ENCODE measurements at places on chromosomes 12 and 14.

- no peak for DNase-seq
Observed at GRCh38 chr12:101780599-101780998, 41.3 kb upstream of the SYCP3 start.

DNA sequence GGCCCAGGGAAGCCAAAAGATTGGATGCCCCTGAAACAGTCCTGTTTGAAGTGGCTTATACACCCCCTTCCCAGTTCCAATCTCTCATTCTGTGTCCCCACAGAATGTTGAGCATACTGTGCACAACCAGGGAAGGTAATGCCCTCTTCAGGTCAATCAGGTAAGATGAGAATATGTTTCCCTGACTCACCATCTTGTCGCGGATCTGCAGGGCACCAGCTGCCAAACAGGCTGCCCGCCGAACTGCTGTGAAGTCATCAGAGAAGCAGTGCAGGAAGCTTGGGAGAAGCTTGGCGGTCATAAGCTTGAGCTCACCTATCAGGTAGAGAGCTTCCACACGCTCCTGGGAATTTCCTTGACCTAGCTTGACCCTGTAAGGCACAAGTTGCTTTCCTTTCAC lies 9.6 kb downstream of the RIOX1 start:
- DNase-seq = no peak

GRCh38 chr12:42221726-42222125 lies 16.3 kb downstream of the YAF2 start:
- DNase-seq = no peak

DNA sequence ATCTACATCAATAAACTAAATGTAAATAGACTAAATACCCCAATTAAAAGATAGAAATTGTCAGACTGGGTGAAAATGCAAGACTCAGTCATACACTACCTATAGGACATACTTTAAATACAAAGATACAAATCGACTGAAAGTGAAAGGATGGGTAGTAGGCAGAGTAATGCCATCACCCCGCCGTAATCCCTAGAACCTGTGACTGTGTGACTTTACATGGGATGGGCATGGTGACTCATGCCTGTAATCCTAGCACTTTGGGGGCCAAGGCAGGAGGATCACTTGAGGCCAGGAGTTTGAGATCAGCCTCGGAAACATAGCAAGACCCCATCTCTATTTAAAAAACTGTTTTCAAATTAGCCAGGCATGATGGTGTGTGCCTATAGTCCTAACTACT lies 2.6 kb upstream of the EVL start:
- no peak for DNase-seq

DNA sequence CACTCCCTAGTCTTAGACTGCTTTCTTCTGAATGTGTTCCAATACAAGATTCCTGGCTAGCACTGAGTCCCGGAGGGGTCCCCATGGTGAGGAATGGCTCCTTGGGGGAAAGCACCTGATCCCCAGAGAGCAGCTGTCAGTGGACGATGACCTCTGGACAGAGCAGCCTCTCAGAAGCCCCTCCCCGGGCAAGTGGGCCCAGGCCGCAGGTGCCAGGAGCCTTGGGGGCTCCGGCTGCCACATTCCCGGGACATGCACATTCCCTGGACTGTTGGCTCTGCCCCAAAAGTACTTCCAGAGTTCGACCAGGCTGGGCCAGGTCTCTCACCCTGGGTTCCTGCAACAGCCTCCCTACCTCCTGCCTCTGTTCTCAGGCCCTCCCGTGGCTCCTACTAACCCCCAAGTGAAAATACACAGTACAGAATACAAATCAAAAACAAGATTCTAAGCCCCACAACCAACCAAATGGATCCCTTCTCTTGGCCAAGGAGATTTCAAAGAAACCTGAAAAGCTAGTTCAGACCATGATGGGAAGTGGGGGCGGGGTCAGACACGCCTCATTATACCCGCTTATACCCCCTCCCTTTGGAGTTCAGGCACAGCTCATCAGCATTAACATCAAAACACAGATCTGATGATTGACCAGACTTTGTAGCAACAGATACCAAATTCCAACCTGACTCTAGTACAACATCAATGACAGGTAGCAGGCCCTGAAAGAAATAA lies 23.3 kb upstream of the BTBD6 start:
- no peak for DNase-seq

- no peak for DNase-seq
Observed at GRCh38 chr14:63421919-63422318, 103.2 kb upstream of the GPHB5 start.

GRCh38 chr12:79737875-79738718 lies 47.3 kb upstream of the PAWR start:
- no peak for DNase-seq

DNA sequence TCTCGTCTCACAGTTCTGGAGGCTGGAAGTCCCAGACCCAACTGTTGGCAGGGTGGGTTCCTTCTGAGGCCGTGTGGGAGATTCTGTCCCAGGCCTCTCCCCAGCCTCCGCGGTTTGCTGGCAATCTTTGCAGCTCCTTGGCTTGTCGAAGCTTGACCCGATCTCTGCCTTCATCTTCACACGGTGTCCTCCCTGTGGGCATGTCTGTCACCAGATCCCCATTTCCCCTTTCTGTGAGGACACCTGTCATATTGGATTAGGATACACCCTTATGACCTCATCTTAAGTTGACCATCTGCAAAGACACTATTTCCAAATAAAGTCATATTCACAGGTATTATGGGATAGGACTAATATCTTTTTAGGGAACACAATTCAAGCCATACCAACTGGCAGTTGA lies 22.6 kb upstream of the LRP1-AS start:
- no peak for DNase-seq

DNA sequence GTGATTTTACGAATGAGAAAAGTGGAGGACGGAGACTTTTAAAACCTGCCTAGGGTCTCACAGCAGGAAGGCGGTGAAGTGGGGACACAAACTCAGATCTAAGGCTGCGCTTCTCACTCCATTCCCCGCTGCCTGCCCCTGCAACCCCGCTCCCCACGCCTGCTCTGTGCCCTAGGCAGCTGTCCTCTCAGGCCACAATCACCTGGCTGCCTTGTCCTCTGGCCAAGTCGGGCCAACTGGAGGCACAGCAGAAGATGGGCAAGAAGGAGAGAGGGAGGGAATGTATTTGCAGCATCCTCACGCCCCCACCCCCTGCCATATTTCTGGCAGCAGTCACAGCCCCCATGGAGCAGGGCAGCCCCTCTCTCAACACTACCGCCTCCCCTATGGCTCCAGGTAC lies 94.9 kb downstream of the CHGA start:
- DNase-seq = no peak

GRCh38 chr14:68622856-68623255 lies 170.0 kb downstream of the ZFP36L1 start:
- no peak for DNase-seq

GRCh38 chr12:11716794-11717518 lies 67.5 kb downstream of the ETV6 start:
- no peak for DNase-seq

GRCh38 chr14:94173471-94173884 lies 644 bp upstream of the PPP4R4 start:
- no peak for DNase-seq

DNA sequence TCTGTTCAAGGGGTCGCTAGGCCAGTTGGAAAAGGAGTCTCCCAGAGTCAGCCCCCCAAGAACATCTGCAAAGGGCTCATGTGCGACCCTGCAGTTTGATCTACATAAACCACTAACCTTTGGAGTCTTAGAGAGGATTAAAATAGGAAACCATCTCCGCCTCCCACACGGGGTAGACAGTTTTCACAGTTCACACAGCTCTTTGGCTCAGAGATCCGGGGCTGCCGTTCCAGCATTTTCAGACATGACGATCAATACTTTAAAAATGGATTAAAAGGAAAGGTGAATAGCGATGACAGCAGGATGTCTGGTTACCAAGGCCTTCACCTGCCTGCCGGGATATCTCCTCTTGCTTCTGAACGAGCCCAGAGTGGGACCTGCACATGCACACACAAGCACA lies 59.8 kb upstream of the BCL11B start:
- DNase-seq = no peak

GRCh38 chr12:79046021-79046420 lies 181.4 kb downstream of the SYT1 start:
- DNase-seq = no peak

- DNase-seq = no peak
Observed at GRCh38 chr12:112375105-112375504, 7.1 kb downstream of the HECTD4 start.

- DNase-seq = peak; percentile 91
Observed at GRCh38 chr14:20683891-20684661, at the start of gene RNASE4. TSS of gene RNASE4 (plus strand) at chr14:20684560. CDS start at chr14:20699372, 14,812 bp downstream.

- peak; percentile 9 for DNase-seq
Observed at GRCh38 chr12:80551897-80552296, 107.9 kb downstream of the PTPRQ start.

DNA sequence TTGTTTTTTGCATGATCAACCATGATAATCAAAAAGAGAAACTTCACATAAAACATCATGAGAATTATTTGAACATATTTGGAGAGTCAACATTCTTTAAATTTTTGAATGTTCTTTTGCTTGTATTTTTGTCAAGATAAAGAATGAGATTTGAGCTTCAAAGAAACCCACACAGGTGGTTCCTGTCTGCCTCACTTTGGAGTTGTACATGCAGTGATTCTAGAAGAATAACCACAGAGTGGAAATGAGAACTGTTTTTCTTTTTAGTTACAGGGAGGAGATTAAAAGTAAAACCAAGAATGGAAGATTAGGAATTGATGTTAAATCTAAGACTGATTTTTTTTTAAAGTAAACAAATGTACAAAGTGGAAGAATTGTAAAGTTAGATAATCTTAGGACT lies 2.3 kb upstream of the ZNF705A start:
- no peak for DNase-seq

DNA sequence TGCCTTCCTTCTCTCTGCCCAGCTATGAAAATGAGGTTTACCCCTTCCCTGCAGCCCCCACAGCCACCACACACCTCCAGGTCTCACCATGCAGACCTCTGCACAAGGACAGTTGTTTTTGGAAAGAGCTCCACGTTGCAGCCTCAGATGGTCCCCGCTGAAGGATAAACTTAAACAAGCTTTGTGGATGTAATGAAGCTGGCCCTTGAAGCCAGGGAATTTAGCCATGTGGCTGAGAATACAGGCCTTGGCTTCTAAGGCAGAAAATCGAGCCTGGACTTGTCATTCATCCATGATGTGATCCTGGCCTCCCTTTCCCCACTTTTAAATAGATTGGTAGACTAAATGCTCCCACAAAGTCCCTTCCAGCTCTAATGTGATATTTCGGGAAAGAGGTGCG lies 79.4 kb downstream of the TBX3 start:
- no peak for DNase-seq

DNA sequence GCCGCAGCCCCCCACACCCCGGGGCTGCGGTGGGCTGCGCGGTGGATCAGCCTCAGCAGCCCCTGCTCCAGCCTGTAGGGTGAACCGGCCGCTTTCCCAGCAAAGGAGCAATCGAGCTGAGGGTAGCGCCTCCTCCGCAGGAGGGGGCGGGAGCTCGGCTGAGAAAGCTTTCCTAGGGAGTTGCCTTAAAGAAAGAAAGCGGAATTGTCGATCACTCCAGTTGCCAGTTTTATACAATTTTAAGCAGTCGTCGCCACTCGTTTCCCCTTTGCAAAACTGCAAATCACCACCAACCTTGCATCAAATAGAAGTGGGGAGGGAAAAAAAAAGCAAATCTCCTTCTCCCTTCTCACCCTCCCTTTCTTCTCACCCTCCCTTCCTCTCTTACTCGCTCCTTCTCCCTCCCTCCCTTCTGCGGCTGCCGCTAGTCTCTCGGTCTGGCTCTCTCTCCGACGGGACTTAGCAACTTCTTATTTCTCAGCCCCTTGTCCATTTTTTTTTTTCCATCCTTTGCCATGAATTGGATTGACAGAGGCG lies at the start of gene PDE3A:
Gene PDE3A (plus strand): TSS at position 424 of the 537 bp plus-strand sequence. CDS start 748 bp downstream, outside the sequence.
- peak; percentile 76 for DNase-seq

DNA sequence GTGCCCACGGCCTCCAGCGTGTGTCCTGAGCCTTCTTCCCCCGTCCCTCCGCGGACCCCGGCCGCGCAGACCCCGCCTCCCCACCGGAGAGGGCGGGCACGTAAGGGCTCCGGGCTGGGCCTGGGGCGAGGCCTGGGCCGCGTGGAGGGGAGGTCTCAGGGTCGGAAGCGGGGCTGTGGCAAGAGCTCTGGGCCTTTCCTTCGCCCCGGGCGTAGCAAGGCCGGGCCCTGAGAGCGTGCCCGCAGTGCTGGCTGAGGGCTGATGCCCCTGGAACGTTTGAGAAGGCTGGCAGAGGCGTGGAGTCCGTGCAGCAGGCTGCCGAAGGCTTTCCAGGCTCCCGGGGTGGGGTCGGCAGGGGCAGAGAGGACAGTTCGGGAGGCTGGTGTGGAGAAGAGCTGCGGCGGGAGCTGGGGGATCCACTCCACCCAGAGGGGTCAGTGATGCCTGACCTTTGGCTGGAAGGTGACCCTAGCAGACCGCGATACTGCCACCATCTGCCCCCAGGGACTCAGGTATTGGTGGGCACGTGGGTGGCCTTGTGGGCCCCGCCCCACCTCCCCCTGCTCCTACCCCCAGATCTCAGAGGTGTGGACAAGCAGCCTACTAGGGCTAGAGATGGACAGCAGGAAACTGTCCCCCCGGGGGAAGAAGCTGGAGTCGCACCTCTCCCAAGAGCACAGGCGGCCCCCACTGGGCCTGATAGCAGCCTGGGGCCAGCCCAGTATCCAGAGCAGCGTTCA lies 558 bp downstream of the TEX22 start:
- DNase-seq = no peak

DNA sequence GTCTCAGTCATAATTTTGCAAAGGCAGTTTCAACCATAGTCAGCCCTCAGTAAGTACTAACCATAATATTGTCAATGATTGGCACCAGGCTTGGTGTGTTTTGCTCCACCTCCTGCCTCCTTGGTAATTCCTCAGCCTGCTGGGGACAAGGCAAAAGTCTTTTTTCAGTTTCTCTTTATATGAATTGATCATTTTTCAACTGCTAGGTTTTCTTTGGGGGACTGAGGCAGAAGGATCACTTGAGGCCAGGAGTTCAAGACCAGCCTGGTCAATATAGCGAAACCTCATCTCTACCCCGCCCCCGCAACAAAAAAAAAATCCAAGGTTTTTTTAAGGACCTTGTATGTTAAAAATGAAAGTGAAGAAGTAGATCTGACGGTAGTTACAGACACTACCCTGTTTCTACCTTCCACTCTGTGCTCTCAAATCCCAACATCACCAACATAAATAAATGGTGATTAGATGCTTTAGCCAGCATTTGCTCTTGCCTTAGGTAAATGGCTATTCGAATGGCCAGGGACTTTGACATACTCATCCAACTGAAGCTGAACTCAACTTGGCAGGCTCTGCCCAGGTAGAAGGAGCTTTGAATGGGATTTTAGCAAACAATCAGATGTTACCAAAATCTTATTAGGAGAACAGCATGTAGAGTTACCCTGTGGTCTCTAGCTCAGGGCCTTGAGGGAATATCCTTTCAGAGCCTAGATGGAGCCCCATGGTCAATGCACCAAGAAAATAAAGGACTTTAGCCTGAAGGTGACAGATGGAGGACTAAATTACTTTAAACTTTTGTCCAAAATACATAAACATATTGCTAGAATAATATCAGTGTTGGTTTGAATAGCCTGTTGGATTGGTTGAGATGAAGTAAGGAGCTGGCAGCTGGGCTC lies 126.9 kb upstream of the AMIGO2 start:
- no peak for DNase-seq

- DNase-seq = no peak
Observed at GRCh38 chr12:4745249-4745648, 25.0 kb downstream of the GALNT8 start.

GRCh38 chr12:47909839-47910465 lies 5.2 kb upstream of the VDR start:
- DNase-seq = no peak
